ENCODE measurements at places on chromosomes 7 and 10.
A peak's percentile ranks its signal among the peaks of the same experiment; 100 is the strongest.

GRCh38 chr7:4185136-4185535 lies 497.0 kb upstream of the FOXK1 start:
- no peak overlapping the region for H3K4me3 ChIP-seq
- no peaks in the 10 kb centered on the region for H3K27me3 ChIP-seq
- no peak overlapping the region for H3K27ac ChIP-seq
- no peaks in the 10 kb centered on the region for H3K4me1 ChIP-seq
- no peak for DNase-seq

DNA sequence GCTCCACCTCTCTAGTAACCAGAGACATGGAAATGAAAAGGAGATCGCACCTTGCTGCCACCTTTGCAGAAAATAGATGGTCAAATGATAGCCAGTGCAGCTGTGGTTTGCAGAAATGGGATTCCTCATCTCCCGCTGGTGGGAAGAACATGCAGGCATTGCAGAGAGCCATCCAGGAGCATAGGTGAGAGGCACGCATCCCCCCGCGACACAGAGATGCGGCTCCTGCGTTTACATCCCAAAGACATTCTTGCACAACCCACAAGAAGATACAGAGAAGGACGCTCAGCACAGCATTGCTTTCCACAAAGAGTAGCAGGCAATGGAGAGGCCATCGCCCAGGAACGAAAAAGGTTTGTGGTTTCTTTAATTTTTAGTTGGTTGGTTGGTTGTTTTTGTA lies 56.2 kb downstream of the OAT start:
- H3K4me1 ChIP-seq, result no peaks in the 10 kb centered on the region
- no peak for DNase-seq
- no peaks in the 10 kb centered on the region for H3K27me3 ChIP-seq
- no peak overlapping the region for H3K4me3 ChIP-seq
- no peaks in the 10 kb centered on the region for H3K36me3 ChIP-seq
- H3K27ac ChIP-seq, result no peak overlapping the region

DNA sequence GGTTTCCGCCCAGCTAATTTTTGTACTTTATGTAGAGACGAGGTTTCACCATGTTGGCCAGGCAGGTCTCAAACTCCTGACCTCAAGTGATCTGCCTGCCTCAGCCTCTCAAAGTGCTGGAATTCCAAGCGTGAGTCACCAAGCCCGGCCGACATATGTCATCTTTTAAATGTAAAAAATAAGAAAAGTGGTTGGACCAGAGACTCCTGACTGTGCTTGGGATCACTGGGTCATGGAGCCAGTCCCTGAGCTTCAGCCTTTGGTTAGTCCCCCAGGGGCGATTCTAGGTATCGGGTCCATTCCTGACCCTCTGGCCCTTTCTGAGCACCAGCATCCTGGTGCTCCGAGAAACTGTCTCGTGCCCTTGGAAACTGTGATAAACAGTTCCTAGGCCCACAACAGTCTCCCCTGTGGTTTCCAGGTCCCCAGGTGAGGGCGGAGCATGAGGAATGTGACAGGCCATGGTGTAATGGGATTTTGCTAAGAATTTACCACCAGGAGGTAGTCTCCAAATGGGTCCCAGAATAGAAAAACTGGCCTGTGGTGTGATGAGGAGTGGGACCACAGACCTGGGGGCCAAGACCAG lies 32.8 kb downstream of the UBTD1 start:
- peaks cover 4% of the 10 kb centered on the region for H3K4me1 ChIP-seq
- DNase-seq, result no peak
- no peak overlapping the region for H3K4me3 ChIP-seq
- H3K36me3 ChIP-seq, result no peaks in the 10 kb centered on the region
- H3K27me3 ChIP-seq, result no peaks in the 10 kb centered on the region

- H3K27me3 ChIP-seq, result no peaks in the 10 kb centered on the region
- H3K4me3 ChIP-seq, result no peak overlapping the region
- no peak for DNase-seq
- H3K4me1 ChIP-seq, result no peaks in the 10 kb centered on the region
- H3K36me3 ChIP-seq, result no peaks in the 10 kb centered on the region
These were observed 50.9 kb downstream of the TFAM start for GRCh38 chr10:58436071-58436470.

- no peaks in the 10 kb centered on the region for H3K27me3 ChIP-seq
- no peak overlapping the region for H3K4me3 ChIP-seq
- no peak overlapping the region for H3K27ac ChIP-seq
These were observed 104.4 kb upstream of the FAM180A start for GRCh38 chr7:135853008-135853407.

DNA sequence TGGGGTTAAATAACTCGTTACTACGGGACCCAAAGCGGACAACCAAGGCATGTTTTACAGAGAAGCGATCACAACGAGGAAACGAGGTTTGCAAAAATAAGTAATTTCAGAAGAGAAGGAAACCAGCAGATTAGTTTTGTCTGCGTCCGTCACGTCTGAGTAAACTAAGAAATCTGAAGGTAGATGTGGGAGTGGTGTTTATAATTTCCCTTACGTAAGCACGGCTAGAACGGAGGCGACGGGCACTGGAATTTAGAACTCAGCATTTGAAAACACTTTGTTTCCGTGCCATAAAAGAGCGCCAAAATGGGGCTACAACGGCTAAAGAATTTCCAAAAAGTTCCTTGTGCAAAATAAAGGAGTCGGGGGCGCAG lies 718 bp upstream of the UMAD1 start:
- no peaks in the 10 kb centered on the region for H3K36me3 ChIP-seq
- DNase-seq, result no peak
- peaks cover 18% of the 10 kb centered on the region for H3K4me1 ChIP-seq
- peak overlapping the region; percentile 93 for H3K27ac ChIP-seq
- H3K27me3 ChIP-seq, result no peaks in the 10 kb centered on the region

DNA sequence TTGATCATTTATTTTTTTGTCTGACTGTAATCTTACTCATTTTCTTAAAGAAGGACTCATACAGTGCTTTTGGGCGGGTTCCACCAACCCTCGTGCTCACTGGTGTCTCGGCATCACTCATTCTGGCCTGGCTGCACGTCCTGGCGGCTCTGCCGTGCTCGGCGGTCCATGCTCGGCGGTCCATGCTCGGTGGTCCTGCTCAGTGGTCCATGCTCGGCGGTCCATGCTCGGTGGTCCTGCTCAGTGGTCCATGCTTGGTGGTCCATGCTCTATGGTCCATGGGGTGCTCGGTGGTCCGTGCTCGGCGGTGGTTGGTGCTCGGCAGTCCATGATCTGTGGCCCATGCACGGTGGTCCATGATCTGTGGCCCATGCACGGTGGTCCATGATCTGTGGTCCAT lies 72.5 kb downstream of the WDR37 start:
- peaks cover 63% of the 10 kb centered on the region for H3K36me3 ChIP-seq
- H3K4me1 ChIP-seq, result no peaks in the 10 kb centered on the region
- no peaks in the 10 kb centered on the region for H3K27me3 ChIP-seq
- no peak overlapping the region for H3K27ac ChIP-seq
- H3K4me3 ChIP-seq, result no peak overlapping the region

DNA sequence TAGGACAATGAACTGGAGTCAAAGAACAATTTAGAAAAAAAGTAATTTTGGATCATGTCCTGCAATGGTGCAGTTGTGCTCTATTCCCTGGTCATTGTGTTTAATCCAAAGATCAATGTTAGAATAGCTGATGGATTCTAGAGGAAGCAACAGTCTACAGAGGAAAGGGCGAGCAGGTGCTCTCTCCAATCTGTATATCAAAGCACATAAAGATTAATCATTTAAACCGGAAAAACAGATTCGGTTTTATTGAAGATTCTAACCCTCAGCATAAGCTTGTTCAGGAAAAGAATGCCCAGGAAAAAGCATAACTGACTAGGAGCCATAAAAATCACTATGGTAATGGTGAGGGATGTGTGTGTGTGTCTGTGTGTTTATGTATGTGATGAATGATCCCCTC lies 110.3 kb downstream of the MALRD1 start:
- no peak overlapping the region for H3K4me3 ChIP-seq
- no peaks in the 10 kb centered on the region for H3K4me1 ChIP-seq
- no peak overlapping the region for H3K27ac ChIP-seq
- no peak for DNase-seq

DNA sequence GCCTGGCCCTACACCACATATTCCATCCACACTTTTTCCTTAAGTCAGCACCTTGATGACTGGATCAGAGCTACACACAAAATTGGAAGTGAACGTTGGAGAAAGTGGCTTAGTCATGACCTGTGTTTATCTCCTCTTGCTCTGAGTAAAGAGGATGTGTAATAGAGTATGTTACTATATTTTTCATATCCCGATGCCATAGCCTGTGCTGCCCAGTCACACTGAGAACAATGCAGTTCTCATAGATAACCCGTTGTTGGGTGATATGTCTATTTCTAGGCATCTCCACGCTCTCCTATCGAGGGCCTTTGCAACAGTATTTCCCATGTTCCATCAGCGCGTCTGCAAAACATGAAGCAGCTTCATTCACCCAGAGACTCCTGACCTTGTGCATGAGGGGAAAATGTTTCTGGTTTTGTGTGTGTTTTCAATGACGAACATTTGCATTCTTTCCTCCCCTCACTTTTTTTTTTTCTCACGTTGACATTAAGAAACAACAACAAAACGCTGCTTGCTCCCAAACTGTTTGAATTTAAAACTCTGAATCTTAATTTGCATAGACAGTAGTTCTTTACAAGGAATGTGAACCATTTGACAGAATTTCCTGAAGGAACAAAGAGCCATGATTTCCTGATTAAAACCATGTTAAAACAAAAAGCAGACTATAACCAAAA lies 43.4 kb downstream of the GRK5 start:
- H3K36me3 ChIP-seq, result no peaks in the 10 kb centered on the region
- no peak overlapping the region for H3K4me3 ChIP-seq
- peak overlapping the region; percentile 41 for H3K27ac ChIP-seq
- H3K4me1 ChIP-seq, result peaks cover 75% of the 10 kb centered on the region
- no peaks in the 10 kb centered on the region for H3K27me3 ChIP-seq

DNA sequence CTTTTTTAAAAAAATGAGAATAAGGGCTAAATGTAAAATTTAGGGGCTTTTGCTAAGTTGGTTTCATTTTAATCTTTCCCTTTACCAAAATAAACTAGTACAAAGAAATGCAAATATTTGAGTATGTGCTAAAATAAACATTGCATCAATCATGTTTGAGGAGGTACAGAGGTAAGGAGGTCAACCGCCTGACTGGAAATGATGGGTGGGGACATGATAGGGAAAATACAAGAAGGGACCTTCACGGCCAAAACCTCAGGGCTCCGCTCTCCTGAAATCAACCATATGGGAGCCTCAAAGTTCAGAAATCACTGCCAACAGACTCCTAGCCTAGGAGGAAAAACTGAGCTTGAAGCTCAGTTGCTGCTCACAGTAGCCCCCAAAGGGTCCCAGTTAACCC lies 207.6 kb downstream of the AHR start:
- H3K27me3 ChIP-seq, result no peaks in the 10 kb centered on the region
- peak; percentile 73 for DNase-seq
- no peak overlapping the region for H3K4me3 ChIP-seq

DNA sequence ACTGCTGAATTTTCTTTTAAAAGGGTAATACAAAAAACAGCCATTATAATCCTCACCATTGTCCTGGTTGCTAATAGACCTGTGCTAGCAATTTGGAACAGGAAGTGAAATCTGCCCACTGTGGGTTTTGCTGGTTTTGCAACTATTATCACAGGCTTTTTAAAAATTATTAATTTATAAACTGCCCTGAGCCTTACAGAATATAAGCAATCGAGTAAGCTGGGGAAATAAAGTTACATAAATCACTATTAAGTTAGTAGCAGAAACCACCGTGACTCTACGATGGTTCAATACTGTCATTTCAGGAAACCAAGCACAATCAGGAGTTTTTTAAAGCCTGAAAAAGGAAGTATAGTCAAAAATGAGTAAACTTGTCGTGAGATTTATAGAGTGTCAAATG lies 62.3 kb downstream of the TMEM26 start:
- no peaks in the 10 kb centered on the region for H3K27me3 ChIP-seq
- H3K4me3 ChIP-seq, result no peak overlapping the region
- H3K36me3 ChIP-seq, result no peaks in the 10 kb centered on the region
- H3K4me1 ChIP-seq, result no peaks in the 10 kb centered on the region
- DNase-seq, result no peak

DNA sequence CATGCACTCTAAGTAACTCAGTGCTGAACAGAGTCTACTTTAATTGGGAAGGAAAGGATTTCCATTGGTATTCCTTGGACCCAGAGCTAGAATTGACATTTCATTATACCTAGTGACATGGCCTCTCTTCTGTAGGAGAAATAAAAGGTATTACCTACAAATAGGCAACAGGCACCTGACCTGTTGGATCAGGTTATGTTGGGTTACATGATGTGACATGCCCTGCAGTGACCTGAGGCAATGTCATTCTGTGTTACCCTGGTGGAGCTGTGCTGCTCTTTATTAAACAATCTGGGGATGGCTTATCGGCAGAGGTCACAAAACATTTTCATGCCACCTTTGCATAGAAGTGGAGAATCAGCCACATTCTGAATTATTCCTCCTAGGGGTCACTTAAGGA lies 427.7 kb downstream of the MDFIC start:
- no peaks in the 10 kb centered on the region for H3K27me3 ChIP-seq
- DNase-seq, result no peak
- no peak overlapping the region for H3K27ac ChIP-seq

GRCh38 chr7:26729150-26729775 lies 135.1 kb downstream of the SKAP2 start:
- no peak overlapping the region for H3K27ac ChIP-seq
- DNase-seq, result no peak
- H3K4me1 ChIP-seq, result no peaks in the 10 kb centered on the region
- no peak overlapping the region for H3K4me3 ChIP-seq
- no peaks in the 10 kb centered on the region for H3K36me3 ChIP-seq

- no peaks in the 10 kb centered on the region for H3K36me3 ChIP-seq
- H3K4me1 ChIP-seq, result peaks cover 5% of the 10 kb centered on the region
- H3K4me3 ChIP-seq, result no peak overlapping the region
- no peak overlapping the region for H3K27ac ChIP-seq
- no peaks in the 10 kb centered on the region for H3K27me3 ChIP-seq
- no peak for DNase-seq
These were observed 26.2 kb downstream of the GRID1 start for GRCh38 chr10:86340176-86340990.

GRCh38 chr10:16867556-16867955 lies 50.3 kb upstream of the RSU1 start:
- H3K27me3 ChIP-seq, result no peaks in the 10 kb centered on the region
- no peak overlapping the region for H3K4me3 ChIP-seq
- no peak overlapping the region for H3K27ac ChIP-seq
- H3K4me1 ChIP-seq, result no peaks in the 10 kb centered on the region
- no peak for DNase-seq

DNA sequence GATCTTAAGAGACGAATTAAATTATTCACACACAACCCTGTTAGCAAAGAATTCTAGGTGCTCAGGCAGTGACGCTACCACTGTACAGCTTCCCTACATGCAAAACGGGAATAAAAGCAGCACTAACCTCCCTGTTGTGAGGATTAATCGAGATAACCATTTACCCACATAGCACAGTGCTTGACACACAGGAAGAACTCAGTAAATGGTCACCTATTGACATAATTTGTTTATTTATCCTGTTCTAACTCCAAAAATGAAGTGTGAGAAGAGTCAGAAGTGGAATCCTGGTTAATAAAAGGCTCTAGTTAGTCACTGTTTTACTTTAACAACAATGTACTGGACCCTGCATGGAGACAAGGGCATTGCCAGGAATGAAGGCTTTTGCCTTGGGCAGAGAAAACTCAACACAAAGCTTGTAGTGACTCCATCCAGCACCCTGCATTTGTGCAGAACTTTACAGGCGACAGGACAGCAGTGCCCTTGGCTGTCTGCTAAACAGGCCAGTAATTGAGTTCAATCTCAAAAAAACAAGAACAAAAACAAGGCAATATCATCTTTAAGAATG lies 103.8 kb downstream of the SORBS1 start:
- no peaks in the 10 kb centered on the region for H3K36me3 ChIP-seq
- H3K27ac ChIP-seq, result no peak overlapping the region
- peaks cover 14% of the 10 kb centered on the region for H3K4me1 ChIP-seq
- no peak for DNase-seq

All from upper lobe of left lung (tissue), 6 donors.